Activated naive CD8-positive, alpha-beta T cell treated with anti-CD3 and anti-CD28 coated beads, Interleukin-2, amount 10 ng/mL, durations not matched to agents 7 days and 5 days (primary cell): ENCODE measurements at places on chromosomes 2 and 18.

- no peak overlapping the region for H3K27ac ChIP-seq
- H3K4me3 ChIP-seq, result no peak overlapping the region
- H3K4me1 ChIP-seq, result peaks cover 11% of the 10 kb centered on the region
- peaks cover 3% of the 10 kb centered on the region for H3K36me3 ChIP-seq
These were observed 130.3 kb upstream of the CXCR4 start for GRCh38 chr2:136248242-136248641.

- no peak overlapping the region for H3K4me3 ChIP-seq
- no peaks in the 10 kb centered on the region for H3K4me1 ChIP-seq
- H3K36me3 ChIP-seq, result peaks cover 3% of the 10 kb centered on the region
- no peaks in the 10 kb centered on the region for H3K27me3 ChIP-seq
These were observed 310.3 kb upstream of the CYP26B1 start for GRCh38 chr2:72457801-72458516.

DNA sequence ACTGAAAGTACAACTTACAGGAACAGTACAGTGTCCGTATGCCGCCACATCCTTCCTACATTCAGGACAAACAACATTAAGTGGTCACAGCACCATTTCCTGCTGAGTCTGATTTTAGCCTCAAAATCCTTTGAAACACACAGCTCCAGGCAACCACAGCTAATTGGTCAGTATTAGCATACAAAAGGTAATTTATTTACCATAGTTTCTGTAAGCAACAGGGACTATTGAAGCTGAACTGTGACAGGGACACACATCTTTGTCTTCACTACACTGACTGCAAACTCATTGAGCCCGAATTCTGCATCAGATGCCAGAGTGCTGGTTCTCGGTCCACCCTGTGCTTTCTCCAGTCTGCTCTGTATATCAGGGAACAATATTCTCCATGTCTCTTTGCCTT, 151.8 kb downstream of the ST6GAL2 start:
- no peak overlapping the region for H3K4me3 ChIP-seq
- no peaks in the 10 kb centered on the region for H3K4me1 ChIP-seq
- peaks cover 2% of the 10 kb centered on the region for H3K27me3 ChIP-seq
- H3K27ac ChIP-seq, result no peak overlapping the region
- H3K36me3 ChIP-seq, result no peaks in the 10 kb centered on the region

GRCh38 chr2:200604571-200605255, 18.9 kb downstream of the AOX1 start:
- H3K27ac ChIP-seq, result no peak overlapping the region
- H3K36me3 ChIP-seq, result no peaks in the 10 kb centered on the region
- peaks cover 25% of the 10 kb centered on the region for H3K27me3 ChIP-seq
- H3K4me1 ChIP-seq, result no peaks in the 10 kb centered on the region
- DNase-seq, result no peak
